ENCODE measurements at places on chromosomes 7 and 10. TPM values are rescaled to one million over a fixed set of nuclear protein-coding genes. Genes with fewer than 3 reads are reported as not detected.

The AKR1C8 gene
- 0.28 TPM for total RNA-seq

The STAG3 gene
- total RNA-seq = 5.5 TPM

GRCh38 chr10:93410697-93411348, 71.3 kb downstream of the MYOF start:
- H3K27ac ChIP-seq = no peak overlapping the region
- no peaks in the 10 kb centered on the region for H3K27me3 ChIP-seq
- H3K4me1 ChIP-seq = peaks cover 65% of the 10 kb centered on the region
- no peaks in the 10 kb centered on the region for H3K36me3 ChIP-seq

DNA sequence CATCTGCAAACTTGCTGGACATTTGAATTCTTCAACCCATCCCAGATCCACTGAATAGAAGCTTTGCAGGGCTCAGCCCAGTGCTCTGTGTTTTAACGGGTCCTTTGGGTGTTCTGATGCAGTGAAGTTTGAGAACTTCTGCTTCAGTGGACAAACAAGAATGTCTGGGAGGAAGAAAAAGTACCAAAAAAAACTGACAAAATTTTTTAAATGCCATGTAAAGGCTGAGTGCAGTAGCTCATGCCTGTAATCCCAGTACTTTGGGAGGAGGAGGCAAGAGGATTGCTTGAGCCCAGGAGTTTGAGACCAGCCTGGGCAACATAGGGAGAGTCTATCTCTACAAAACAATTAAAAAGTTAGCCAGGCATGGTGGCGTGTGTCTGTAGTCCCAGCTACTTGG, 51.8 kb upstream of the FRMD4A start:
- H3K27me3 ChIP-seq = no peaks in the 10 kb centered on the region
- DNase-seq = no peak
- no peaks in the 10 kb centered on the region for H3K36me3 ChIP-seq
- H3K4me3 ChIP-seq = no peak overlapping the region

GRCh38 chr10:32680803-32681557, 235.0 kb downstream of the CCDC7 start:
- H3K27me3 ChIP-seq = no peaks in the 10 kb centered on the region
- DNase-seq = no peak
- H3K27ac ChIP-seq = no peak overlapping the region
- H3K36me3 ChIP-seq = no peaks in the 10 kb centered on the region
- H3K4me3 ChIP-seq = no peak overlapping the region

DNA sequence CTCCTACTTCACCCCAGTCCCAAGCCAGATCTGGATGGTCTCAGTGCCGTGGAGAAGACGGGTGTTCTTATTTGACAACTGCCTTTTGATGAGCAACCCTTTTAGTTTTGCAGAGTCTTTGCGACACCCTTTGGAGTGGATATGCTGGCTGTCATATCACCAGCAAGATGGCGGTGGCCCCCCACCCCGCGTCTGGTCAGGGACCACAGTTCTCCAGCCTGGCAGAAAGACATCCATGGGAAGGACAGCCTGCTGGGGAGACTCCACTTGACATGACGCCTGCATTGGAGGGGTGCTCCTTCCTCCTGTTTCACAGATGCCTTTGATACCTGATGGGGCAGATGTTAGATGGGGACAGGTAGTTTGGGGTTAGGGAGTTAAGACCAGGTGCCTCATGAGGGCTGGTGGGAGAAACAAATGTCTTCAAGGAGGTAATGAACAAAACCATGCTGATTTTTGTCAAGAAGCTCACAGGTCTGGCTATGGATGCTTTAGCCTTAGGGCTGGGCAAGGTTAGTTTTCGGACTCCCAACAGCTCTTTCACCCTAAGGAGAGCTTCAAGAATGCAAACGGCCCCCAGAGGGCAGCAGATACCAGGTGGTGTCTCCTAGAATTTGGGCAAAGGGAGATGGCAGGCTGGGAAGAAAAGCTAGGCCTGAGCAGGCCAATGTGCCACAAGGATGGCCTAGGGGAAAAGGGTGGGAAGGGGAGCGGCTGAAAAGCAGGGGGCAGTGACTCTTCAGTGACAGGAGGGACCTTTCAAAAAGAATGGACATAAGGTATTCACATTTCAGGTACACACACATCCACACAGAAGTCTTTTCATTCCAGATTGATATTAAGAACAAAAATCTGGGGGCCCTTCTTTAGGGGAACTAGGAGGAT, 95.2 kb downstream of the CLEC2L start:
- DNase-seq = peak; percentile 35
- no peak overlapping the region for H3K4me3 ChIP-seq

DNA sequence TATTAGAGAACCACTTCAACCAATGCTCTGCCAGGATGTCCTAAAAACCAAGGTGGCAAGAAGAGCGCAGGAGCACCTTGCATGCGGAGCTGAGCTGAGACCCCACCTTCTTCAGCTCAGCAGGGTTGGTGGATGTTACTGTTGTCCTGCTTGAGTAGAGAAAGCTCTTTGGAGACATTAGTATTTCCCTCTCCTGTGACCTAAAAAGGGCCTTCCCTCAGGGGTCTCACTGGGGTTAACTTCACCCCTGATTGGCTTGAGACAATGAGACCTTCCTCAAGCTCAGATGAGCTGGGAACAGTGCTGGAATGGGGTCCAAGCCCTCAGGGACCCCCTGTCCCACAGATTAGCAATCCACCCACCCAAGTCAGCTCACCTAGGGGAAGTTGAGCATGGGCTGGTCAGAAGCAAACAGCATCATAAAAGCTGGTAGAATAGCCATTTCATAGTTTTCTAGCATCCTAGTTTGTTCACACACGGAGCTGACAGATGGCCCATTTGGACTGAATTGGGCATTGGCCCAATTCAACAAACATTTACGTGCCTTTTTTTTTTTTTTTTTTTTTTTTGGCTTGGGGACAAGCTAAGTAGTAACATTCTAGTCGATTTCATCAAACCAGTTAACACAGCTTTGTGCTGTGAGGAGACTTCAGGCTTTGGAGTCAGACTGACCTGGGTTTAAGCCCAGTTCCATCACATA, 100.6 kb upstream of the HABP2 start:
- H3K27me3 ChIP-seq = peaks cover 7% of the 10 kb centered on the region
- no peak for DNase-seq
- H3K27ac ChIP-seq = no peak overlapping the region
- H3K36me3 ChIP-seq = no peaks in the 10 kb centered on the region

DNA sequence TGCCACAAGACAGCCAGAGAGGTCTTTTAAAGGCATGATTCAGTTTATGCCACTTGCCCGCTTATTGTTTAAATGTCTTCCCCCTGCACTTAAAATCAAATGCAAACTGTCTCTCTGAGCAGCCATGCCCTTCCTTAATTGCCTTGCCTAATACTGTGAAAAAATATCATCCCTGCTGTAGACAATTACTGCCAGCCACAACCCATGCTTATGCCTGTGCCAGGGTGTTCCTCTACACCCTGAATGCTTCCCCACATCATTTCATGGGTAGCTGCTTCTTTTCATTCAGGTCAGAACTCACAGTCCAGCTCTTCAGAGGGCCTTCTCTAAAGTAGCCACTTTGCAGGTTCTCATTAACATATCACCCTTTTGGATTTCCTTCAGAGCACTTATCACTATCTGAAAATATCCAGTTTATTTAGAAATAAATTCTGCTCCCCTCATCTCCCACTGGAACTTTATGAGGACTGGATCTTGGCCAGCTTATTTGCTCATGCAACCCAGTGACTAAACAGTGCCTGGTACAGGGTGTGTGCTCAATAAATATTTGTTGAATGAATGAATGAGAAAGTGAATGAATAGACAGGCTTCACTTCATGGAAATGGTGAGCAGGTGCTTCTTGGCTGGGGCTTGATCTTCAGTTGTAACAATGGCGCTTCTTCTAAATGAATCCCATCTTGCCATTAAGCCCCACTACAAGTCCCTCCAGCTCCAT, 162.4 kb upstream of the MDFIC start:
- no peaks in the 10 kb centered on the region for H3K4me1 ChIP-seq
- H3K36me3 ChIP-seq = no peaks in the 10 kb centered on the region
- no peak overlapping the region for H3K27ac ChIP-seq

DNA sequence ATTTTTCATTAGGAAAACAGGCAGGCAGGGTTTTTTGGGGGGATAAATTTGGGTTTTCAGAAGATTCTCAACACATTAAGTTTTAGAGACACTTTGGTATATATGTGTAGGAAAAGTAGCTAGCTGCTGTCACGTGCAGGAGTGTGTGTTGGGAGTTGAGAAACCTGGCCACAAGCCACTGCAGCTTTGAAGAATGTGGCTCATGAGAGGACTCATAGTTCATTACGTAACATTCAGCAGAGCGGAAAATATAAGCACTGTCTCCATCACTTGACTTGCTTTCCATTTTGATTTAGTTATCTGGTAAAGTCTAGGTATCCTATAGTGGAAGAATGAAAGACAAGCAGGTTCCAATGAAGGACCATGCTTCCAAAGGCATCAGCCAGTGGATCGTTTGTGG, 31.2 kb downstream of the SMNDC1 start:
- no peak overlapping the region for H3K4me3 ChIP-seq
- H3K27me3 ChIP-seq = no peaks in the 10 kb centered on the region
- DNase-seq = peak; percentile 42
- H3K4me1 ChIP-seq = peaks cover 14% of the 10 kb centered on the region
- no peaks in the 10 kb centered on the region for H3K36me3 ChIP-seq
- no peak overlapping the region for H3K27ac ChIP-seq

GRCh38 chr10:61841338-61841875, 60.1 kb upstream of the ARID5B start:
- no peaks in the 10 kb centered on the region for H3K4me1 ChIP-seq
- no peaks in the 10 kb centered on the region for H3K36me3 ChIP-seq
- DNase-seq = no peak
- H3K27ac ChIP-seq = no peak overlapping the region
- no peaks in the 10 kb centered on the region for H3K27me3 ChIP-seq

Measured in CD4-positive, alpha-beta T cell (primary cell).